ENCODE measurements at places on chromosomes 2 and 18. TPM values are rescaled to one million over a fixed set of nuclear protein-coding genes. Genes with fewer than 3 reads are reported as not detected.

ANKRD23 gene
- not detected for polyA plus RNA-seq

- DNase-seq: no peak
These were observed 249.3 kb downstream of the CYP26B1 start for GRCh38 chr2:71898375-71898774.

STPG4 gene
- not detected for polyA plus RNA-seq

RNF138 gene
- polyA plus RNA-seq: 42.8 TPM

DNA sequence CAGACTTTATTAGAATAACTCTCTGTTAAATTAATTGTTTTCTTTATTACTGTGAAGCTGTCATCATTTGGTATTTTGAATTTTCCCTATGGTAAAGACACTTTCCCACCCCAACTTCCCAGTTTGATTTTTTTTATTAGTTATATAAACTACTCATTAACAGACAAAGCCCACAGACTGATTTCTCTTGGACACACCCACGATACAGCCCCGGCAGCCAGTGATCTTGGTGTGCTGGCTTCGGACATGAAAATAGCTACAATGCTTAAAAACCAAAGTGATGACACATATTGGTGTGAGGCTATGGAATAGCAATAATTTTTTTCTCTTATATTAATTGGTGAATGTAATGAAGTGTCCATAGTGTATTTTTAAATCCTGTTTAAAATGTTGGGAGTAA is 225.4 kb upstream of the SIX3 start:
- no peak for DNase-seq

B3GNT7 gene
- 8.9 TPM for polyA plus RNA-seq

IL18R1 gene
- polyA plus RNA-seq: 37.4 TPM

DNA sequence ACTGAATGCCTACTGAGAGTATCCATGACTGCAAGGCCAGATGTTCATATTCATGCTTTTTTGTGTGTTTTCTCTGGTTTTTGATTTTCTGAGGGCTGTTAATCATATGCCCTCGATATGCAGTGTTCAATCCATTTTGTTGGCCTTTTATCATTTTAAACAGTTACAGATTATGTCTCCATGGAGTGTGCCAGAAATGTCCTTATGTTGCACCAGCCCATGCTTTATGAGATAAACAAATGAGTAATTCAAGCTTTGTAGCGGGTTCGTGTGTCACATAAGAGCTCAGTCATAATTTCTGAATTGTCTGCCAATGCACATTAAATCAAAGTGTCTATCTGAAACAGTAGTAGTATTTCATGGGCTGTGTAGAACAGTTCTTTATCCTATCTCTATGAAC is 583.0 kb downstream of the THSD7B start:
- no peak for DNase-seq

DNA sequence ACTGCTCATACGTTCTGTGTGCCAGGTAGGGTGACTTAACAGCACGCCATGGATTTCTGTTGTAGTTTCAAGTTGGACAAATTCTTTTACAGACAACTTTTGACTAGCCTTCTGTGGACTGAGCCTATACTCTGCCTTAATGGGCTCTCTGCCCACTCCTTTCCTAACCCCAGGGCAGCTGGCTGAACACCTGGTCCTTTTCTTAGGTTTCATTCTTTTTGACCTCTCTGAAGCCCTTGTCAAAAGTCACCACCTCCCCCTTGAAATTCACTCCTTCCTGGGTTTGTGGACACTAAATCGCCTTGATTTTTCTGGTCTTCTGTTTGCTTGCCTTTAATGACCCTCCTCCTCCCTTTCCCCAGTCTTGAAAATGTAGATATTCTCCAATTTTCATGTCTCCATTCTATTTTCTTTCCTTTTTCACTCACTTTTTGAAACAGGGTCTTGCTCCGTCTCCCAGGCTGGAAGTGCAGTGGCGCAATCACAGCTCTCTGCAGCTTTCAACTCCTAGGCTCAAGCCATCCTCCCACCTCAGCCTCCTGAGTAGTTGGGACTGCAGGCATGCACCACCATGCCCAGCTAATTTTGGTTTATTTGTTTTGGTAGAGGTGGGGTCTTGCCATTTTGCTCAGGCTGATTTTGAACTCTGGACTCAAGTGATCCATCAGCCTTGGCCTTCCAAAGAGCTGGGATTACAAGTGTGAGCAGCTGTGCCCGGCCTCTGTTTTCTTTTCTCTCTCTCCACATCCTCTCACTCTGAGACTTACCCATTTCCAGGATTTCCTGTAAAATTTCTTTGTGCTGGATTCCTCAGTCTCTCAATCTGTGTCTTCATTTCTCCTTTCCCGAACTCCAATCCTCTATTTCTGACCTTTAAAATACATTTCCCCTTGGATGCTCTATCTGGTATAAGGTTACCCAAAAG is 112.9 kb downstream of the PLB1 start:
- DNase-seq: no peak

SDC1 gene
- polyA plus RNA-seq: not detected

- DNase-seq: no peak
These were observed 169.2 kb upstream of the HS6ST1 start for GRCh38 chr2:128487650-128488387.

GRCh38 chr18:22710673-22711191 is 222.4 kb upstream of the RBBP8 start:
- DNase-seq: no peak

- DNase-seq: no peak
These were observed 117.9 kb downstream of the MYCN start for GRCh38 chr2:16058256-16058655.

Data from immature natural killer cell (primary cell).